Activated naive CD8-positive, alpha-beta T cell treated with anti-CD3 and anti-CD28 coated beads, Interleukin-2, amount 50 U/mL, for 16 hours (primary cell): ENCODE measurements at places on chromosomes 12 and 14.

- DNase-seq, result no peak
Measured at GRCh38 chr12:115869604-115870003, 407.9 kb downstream of the MED13L start.

DNA sequence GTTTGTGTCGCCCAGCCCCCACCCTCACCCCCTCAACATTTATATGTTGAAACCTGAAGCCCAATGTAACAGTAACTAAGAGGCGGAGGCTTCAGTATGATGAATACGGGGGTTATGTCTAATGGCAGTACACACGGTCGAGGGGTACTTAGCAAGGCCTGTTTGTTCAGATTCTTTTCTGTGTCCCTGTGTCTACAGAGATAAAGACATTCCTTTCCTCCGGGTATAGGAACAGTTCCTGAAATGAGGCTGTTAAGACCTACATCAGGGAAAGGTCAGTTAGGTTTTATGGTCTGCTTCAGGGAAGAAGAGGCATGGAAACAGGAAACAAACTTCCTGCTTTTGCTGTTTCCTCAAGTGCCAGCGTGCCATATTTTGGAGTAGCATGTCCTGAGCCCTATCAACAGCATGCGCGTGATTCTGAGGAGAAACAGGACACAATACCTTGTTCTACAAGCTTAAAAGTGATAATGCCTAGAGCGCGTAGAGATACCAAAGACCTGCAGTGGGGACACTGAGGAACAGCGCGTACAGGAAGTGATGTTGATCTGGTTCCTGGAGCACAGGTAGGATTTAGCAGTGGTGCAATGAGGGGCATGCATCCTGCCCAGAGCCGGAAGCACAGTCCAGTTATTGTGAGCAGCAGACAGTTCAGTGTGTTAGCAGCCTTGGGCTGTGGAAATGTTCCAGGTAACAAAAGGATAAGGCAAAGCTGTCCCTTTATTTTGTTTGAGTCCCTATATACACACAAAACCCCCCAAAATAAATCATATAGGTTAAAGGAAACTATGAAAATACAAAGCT lies 47.2 kb downstream of the FGD4 start:
- DNase-seq, result no peak

DNA sequence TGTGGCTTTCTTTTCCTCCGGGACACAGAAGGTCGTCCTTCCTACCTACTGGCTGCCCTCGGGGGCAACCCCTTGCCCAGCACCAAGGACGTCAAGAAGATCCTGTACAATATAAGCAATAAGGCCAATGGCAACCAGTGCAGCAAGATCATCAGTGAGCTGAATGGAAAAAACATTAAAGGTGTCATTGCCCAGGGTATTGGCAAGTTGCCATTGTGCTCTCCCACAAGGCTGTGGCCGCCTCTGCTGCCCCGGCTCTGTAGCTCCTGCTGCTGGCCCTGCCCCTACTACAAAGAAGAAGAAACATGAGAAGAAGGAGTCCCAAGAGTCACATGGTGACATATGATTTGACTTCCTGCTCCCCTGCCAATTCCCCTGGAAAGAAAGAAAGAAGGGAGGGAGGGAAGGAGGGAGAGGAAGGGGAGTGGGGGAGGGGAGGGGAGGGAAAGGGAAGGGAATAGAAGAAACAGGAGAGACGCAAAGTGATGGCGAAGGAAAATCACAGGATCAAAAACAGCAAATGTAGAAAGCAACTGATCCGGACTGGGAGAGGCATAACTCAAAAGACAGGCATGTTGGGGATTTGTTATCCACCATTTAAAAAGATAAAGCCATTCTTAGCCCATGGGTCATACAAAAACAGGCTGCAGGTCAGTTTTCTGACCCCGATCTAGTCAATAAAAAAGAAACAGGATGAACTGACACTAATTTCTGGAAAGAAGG lies 61.3 kb upstream of the RESF1 start:
- no peak for DNase-seq

- DNase-seq, result no peak
Measured at GRCh38 chr14:34219661-34220377, 242.2 kb downstream of the SPTSSA start.

DNA sequence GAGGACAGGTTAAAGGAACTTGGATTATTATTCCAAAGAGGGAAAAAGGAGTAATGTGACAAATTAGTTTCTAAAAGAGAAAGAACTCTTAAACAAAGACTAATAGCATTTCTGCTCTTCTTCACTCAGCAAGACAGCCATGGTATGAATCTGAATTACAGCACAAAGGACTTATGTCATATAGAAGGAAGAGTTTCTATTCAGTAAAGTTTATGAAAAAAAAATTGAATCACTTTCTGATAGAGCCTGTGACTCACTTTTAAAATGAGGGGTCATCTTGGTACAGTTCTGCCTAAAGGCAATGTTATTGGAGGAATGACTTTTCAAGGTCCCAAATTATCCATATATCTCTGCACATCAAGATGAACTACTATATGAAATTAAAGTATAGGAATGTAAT lies 101.7 kb downstream of the DUSP6 start:
- DNase-seq, result no peak

DNA sequence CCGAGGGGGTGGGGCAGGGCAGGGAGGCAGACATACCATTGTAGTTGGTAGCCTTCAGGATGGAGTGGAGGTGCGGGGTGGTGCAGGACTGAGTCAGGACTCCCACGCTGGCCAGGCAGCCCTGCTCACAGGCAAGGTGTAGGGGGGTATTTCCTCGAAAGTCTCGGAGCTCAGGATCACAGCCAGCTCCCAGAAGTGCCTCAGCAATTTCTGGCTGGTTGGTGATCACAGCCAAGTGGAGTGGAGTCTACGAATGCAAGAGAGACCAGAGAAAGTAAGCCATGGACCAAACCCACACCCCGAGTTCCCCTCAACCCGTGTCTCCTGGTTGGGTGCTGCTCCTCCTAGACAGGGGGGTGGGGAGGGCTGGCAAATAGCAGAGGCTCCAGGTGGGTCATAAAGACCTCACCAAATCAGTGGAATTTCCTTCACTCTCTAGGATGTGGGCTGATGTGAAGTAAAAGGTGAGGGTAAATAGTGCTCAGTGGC lies 1.4 kb downstream of the NFKBIA start:
- DNase-seq, result no peak

DNA sequence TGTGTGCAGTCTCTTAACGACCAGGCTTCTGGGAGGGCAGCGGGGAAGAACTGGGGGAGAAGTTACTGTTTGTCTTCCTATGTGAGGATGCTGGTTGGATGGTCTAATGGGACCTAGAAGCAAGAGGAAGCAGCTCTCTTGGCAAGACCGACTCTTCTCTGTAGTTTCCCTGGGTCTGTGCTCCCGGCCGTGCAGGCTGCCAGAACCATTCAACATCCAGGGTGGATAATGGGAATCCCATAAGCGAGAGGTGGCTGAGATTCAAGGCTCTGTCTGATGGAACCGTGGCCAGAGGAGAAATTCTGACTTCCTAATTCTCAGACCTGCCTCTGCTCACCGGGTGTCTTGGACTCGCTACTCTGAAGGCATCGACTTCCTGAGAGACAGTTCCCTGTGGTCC lies 561.0 kb upstream of the TBX3 start:
- no peak for DNase-seq

- DNase-seq, result no peak
Measured at GRCh38 chr12:107263980-107264379, 170.6 kb upstream of the CRY1 start.

GRCh38 chr12:4855121-4855924 lies 54.4 kb upstream of the KCNA1 start:
- peak; percentile 6 for DNase-seq

DNA sequence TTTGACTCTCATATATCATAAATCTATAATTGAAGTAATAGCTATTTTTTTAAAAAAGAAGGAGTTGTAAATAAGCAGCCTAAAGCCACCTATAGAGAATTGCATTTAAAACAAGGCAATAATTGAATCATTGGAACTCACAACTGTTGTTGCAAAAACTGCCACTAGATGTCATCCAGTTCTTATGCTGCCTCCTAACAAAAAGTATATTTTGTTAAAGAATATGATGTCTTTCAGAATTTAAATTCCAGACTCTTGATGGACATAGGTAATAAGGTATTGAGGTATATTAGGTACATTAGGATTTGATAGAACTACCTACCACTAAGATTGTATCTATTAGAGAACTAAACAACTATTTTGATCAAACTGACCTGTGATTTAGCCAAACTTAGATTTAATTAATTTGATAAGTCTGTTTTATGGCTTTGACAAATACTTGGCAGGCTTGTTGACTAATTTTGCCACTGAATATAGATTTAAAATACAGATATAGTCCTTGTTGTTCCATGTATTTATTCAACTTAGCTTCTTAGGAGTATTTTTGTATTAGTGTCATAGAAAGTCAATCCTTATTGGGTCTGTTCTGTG lies 401.4 kb downstream of the RPL10L start:
- DNase-seq, result no peak

DNA sequence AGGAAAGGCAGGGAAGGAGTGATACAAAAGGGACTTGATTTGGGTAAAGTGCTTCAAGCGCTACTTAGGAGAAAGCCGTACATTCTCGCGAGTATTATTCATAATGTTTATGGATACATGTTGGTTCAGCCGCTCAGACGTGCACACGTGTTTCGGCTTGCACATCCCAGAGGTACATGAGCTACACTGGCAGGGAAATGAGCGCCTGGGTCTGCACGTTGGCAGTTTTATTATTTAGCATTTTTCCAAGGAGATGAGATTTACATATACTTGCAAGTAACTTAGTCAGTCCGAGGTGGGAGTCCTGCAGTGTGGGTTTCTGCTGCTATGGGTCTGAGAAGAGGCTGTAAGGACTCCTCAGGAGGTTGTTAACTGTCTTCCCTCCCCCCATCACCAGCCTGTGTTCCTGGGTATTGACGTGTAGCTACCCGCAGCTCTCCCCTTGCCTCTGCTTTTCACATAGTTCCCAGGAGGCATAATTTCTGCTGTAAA lies 1.5 kb downstream of the PRKCH start:
- no peak for DNase-seq
